SK-MEL-5 (cell line): ENCODE measurements at places on chromosomes 2 and 18.

GRCh38 chr18:7363338-7363737 lies 132.4 kb downstream of the LRRC30 start:
- no peak for DNase-seq

- no peak for DNase-seq
Measured at GRCh38 chr2:131040661-131041401, 52.4 kb downstream of the FAM168B start.

GRCh38 chr2:45690231-45690630 lies 38.8 kb downstream of the PRKCE start:
- peak; percentile 93 for DNase-seq

DNA sequence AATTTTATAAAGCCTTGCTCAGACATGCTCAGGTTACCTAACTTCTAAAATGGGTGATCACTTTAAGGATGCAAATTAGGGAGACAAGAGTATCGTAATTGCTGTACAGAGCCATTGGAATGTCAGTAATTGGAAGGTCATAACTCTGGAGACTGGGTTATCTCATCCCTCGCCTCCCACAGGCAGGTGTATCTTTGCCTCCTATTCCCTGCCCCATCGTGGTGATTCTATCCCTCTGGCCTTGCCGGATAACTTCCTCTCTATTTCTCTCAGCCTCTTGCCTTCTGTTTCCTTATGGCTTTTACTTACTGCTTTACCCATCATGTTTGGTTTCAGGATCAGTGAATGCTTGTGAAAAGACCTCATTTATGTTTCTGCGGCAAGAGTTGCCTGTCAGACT lies 2.5 kb downstream of the PDK1 start:
- no peak for DNase-seq

DNA sequence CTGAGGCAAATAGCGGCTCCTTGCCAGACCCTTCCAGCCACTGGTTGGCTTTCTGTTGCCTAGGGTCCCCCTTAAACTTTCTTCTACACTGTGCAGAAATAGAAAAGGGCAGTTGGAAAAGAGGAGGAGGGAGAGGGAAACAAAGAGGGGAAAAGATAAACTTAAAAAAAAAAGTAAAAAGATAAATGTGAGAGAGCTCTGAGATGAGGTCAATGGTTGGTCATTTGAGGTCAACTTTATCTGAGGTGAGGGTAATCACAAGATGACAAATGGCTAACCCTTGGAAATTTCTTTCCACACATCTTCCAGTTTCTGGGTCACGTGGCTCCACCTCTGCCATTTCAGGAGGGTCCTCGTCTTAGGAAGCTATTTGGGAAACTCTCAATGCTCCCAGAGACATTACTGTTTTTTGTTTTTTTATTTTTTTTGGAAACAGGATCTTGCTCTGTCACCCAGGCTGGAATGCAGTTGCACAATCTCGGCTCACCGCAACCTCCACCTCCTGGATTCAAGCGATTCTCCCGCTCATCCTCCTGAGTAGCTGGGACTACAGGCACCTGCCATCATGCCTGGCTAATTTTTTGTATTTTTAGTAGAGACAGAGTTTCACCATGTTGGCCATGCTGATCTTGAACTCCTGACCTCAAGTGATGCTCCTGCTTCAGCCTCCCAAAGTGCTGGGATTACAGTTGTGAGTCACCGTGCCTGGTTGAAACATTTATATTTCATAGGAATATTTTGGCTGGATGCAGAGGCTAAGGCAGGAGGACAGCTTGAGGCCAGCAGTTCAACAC lies 199.9 kb downstream of the TGIF1 start:
- no peak for DNase-seq

GRCh38 chr2:69221960-69222751 lies 164.9 kb downstream of the GFPT1 start:
- peak; percentile 14 for DNase-seq

DNA sequence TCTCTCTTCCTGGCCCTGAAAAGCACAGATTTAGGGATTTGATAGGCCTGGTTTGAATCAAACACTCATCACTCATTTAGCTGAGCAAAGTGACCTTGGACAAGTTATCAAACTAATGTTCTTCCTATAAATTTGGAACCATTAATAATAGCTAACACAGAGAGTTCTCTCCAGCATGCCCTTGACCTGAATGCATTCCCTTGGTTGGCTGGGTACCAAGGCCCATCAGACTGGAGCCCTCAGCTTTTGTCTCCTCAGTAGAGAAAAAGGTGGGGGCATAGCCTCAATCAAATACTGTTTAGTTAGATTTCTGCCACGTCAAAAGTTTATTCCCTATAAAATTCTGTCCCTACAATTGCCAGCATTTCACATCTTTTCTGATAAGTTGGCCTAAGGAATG lies 13.8 kb upstream of the MRPL19 start:
- no peak for DNase-seq

- DNase-seq = peak; percentile 40
Measured at GRCh38 chr2:237485304-237485703, 1.7 kb upstream of the MLPH start.
